ENCODE measurements at places on chromosomes 1 and 21. TPM values are rescaled to one million over a fixed set of nuclear protein-coding genes. Genes with fewer than 3 reads are reported as not detected.

DNA sequence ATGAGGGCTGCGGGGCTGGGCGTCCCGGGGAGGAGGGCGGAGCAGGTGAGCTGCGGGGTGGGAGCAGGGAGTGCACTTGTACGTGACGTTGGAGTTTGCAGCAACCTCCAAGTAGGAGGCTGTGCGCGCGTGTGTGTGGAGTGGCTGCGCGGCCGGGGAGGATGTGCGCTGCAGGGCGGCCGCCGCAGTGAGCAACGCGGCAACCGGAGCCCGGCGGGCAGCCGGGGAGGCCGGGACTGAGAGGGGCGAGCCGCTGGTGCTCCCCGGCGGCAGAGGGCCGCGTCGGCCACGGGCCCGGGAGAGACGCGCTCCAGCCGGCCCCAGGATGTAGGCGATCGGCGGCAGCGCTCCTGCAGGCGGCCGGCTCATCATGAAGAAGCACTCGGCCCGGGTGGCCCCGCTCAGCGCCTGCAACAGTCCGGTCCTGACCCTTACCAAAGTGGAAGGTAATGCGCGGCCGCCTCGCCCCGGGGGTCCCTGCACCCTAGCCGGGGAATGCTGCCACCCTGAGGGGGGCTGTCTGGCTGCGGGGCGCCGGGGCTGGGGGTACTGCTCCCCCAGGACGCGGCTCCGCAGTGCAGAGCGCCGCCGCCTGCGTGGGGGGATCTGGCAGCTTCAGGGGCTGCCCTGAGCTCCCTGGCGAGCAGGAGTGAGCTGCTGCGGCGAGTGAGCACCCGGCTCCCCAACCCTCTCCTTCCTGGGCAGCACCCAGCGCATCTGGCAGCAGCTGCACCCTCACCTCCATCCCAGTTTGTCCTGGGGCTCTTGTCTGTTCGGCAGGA lies 158.9 kb upstream of the COA6 start:
- DNase-seq = peak; percentile 30

The UMODL1 gene
- 0.43 TPM for total RNA-seq

DNA sequence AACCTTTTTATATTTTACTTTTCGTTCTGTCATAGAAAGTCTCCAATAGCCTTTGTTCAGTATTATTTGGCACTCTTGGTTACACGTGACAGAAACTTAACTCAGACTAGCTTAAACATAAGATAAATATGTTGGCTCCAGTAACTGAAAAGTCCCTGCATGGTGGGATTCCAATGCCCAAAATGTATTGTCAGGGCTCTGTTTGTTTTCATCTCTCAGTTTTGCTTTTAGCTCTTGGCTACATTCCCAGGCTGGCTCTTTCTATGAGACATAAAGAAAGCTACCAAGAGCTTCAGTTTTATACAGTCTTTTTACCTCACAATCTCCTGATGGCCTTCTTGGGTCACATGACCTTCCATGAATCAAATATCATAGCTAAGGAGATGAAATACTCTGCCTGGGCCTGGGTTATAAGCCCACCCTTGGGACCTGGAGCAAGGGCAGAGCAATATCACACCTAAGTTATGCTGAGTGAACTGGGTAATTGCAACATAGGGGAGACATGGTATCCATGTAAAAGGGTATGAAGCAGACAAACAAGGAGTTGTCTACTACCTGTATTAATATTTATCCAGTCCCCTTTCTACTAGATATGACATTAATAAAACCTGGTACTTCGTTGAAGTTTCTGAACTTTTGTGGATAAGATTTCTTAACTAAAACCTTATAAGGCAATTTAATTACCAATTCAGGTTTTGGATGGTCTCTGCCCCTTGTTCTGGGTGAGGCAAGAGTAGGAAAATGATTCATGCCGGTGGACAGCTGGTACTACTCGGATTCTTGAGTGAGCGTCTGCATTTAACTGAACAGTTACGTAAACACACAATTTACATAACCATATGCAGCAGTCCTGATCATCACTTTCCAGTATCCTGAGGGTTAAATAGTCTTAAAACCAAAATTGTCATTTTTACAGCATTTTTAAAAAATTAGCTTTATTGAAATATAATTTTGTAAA lies 442.3 kb downstream of the GPATCH2 start:
- DNase-seq = no peak

DNA sequence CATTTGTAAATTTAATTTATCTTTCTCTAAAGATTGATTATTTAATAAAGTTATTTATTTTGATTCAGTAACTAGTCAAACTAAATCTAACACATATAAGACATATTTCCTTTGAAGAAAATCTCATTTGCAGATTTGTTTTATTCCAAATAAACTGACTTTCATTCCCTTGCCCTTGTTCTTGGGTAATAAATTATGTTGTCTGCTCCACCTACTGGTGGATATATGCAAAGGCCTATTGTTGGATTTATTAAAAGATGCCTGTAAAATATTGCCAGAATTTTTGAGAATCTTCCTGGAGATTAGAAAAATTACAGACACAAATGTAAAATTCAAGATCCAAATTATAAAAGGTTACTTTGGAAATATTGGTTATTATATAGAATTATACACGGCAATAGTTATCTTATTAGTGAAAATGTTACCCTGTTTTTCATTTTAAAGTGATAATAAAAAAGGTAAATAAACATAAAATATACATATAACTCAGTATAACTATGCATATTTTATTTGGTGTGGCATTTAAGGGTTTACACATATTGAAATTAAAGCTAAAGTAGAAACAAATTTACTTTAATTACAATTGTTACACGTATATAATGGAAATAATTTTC lies 116.1 kb downstream of the SPATA17 start:
- no peak for DNase-seq

- DNase-seq = peak; percentile 55
Measured at GRCh38 chr21:41170442-41170841, 2.5 kb downstream of the BACE2 start.

The NAXE gene
- total RNA-seq = 87.7 TPM

DNA sequence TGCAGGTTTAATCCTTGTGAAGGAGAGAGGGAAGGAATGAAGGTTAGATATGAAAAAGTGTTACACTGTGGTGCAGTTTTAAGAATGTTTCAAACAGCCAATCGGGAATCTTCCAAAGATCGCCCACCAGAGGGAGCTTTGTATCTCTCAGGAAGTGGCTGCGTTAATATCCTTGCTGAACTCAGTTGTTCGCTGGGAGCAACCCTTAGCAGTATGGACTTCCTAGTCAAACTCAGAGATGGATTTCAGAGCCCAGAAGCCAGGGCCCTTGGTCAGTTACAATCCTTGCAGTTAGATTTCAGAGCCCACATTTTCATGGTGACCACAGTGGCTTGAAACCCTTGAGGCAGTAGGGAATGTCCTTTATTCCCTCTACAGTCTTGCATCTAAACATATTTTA lies 136.2 kb downstream of the NTNG1 start:
- peak; percentile 44 for DNase-seq

DNA sequence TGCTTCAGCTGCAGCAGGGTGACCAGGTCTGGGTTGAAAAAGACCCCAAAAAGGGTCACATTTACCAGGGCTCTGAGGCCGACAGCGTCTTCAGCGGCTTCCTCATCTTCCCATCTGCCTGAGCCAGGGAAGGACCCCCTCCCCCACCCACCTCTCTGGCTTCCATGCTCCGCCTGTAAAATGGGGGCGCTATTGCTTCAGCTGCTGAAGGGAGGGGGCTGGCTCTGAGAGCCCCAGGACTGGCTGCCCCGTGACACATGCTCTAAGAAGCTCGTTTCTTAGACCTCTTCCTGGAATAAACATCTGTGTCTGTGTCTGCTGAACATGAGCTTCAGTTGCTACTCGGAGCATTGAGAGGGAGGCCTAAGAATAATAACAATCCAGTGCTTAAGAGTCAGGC lies 2.9 kb downstream of the C1QA start:
- peak; percentile 19 for DNase-seq

The TEKT2 gene
- not detected for total RNA-seq

DNA sequence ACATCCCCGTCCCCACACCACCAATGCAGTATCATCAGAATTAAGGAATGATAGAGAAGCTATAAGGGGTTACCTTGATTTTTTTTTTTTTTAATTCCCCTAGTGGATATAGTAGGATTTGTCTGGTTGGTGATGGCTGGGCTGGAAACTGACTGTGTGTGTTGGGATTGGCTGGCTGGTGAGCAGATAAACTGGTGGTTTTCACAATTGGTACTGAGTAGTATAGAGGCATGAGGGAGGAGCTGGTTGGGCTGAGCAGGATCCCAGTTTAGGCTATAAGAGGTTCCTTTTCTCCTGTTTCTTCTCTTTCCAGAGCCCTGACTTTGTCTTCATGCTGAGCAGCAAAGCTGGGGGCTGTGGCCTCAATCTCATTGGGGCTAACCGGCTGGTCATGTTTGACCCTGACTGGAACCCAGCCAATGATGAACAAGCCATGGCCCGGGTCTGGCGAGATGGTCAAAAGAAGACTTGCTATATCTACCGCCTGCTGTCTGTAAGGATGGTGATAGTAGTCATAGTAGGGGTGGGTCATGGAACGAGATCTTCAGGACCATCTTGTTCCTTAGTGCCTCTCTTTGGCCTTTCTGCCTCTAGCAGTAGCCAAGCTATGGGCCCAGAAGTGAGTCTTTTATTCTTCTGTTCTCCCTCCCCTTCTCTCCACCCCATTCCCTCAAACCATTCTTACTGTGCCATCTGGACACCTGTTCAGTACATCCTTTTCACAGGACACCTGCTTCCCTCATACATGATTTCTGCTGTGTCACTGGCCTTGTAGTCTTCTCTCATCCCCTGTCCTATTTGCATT lies 26.9 kb downstream of the RAD54L start:
- no peak for DNase-seq

The SPRR2G gene
- not detected for total RNA-seq

DNA sequence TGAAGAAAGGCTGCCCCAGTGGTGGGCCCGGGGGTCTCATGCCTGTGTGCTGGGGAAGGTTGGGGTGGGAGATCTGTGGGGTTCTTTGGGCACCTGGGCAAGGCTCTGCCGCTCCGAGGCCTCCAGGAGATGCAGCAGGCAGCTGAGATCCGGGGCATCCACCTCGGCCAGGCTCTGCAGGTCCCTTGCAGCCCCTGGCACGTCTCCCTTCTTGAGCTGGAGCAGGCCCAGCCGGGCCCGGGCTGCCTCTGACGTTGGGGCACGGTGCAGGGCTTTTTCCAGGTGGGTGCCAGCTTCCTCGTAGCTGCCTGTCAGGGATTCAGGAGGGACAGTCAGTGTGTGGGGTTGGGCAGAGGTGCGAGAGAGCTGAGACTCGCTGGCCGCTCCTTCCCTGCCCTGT lies 11.4 kb upstream of the MMEL1 start:
- no peak for DNase-seq

- DNase-seq = no peak
Measured at GRCh38 chr1:118325550-118326225, 140.7 kb upstream of the SPAG17 start.

DNA sequence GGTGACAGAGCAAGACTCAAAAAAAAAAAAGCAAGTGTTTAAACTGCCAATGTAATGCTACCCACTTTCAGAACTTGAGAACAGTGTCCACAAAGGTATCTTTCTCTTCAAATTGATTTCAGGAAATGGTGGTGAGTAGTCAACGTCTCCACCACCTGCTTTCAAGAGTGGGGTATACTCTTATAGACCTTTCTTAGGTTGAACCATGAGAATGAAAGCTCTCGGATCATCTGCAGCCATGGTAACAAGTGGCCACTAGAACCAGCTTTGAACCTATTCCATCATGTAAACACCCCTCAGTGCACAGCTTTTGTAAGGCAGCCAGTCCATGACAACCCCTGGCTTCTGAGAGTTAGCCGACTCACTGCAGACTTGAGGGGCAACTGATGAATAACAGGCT lies 107.4 kb downstream of the NTPCR start:
- no peak for DNase-seq

DNA sequence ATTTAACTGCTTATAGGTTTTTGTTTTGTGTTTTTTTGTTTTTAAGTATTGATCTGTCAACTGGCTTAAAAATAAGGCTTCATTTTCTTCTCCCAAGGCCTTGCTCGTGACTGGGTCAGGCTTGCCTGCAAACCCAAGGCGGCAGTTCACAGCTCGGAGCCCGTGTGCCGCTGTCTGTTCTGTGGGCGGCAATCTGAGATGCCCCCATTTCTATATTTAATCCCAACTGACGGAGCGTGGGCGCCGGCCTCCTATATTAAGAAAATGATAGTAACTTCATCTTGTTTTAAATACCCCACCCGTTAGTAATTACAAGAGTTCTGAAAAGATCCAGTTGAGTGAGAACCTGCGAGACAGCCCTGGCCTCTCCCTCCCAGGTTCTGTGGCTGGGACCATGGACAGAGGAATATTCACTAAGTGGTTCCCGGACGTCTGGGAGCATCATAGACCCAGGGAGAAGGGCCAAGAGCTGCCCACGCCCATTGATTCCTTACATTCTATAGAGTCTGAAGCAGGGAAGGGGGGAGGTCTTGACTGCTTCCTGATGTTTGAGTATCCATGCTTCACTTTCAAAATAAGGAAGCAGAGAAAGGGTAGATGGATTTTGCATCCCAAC lies 42.6 kb upstream of the GPR153 start:
- no peak for DNase-seq
